ENCODE measurements at places on chromosomes 7 and 10. TPM values are rescaled to one million over a fixed set of nuclear protein-coding genes. Genes with fewer than 3 reads are reported as not detected.

Gene STOX1
- total RNA-seq: 15.7 TPM

Gene SLC13A1
- total RNA-seq: not detected

Gene CNNM1
- total RNA-seq: 6.5 TPM

Gene CADPS2
- 36.2 TPM for total RNA-seq

Gene TBX20
- total RNA-seq: not detected

Gene MOGAT3
- total RNA-seq: not detected

Gene SDK1
- 18.9 TPM for total RNA-seq

Gene JAZF1
- total RNA-seq: 58.6 TPM

Gene LIPJ
- 1.6 TPM for total RNA-seq

Gene ZKSCAN1
- 78.9 TPM for total RNA-seq

Gene NCF1
- total RNA-seq: 0.69 TPM

Gene GNG11
- total RNA-seq: 6.5 TPM

Gene PAX4
- total RNA-seq: not detected

Gene CDK14
- 137 TPM for total RNA-seq

Gene SP8
- total RNA-seq: 2.8 TPM

Gene AUTS2
- 82.1 TPM for total RNA-seq

Gene HOGA1
- 2.5 TPM for total RNA-seq

Gene MYOF
- 5.5 TPM for total RNA-seq

Gene GNGT1
- total RNA-seq: not detected

Gene CPXM2
- 4.8 TPM for total RNA-seq

Gene CYP2C19
- total RNA-seq: not detected

Gene LRRC17
- 33.2 TPM for total RNA-seq

Gene CRPPA
- 11.8 TPM for total RNA-seq

Gene HOXA7
- not detected for total RNA-seq

Gene FAM241B
- total RNA-seq: 33.4 TPM

Gene BICC1
- total RNA-seq: 5.8 TPM

Gene TUBB8
- total RNA-seq: not detected

Gene OR2A42
- total RNA-seq: under 0.01 TPM

Gene SPDYE16
- 0.23 TPM for total RNA-seq

Gene TMEM176B
- total RNA-seq: 5.8 TPM

Gene ABCB4
- 2.3 TPM for total RNA-seq

Gene CHST15
- 12.0 TPM for total RNA-seq

Gene NANOS1
- 15.7 TPM for total RNA-seq

Gene FAM25A
- total RNA-seq: not detected

Gene TCF7L2
- 84.0 TPM for total RNA-seq

Gene SLC16A9
- 16.1 TPM for total RNA-seq

Gene PDE1C
- total RNA-seq: 19.6 TPM

Gene CDHR1
- 5.3 TPM for total RNA-seq

Gene MKI67
- total RNA-seq: 6.0 TPM

Gene NPSR1
- 1.8 TPM for total RNA-seq

Gene MRLN
- total RNA-seq: 0.69 TPM

Gene SUN3
- total RNA-seq: 0.69 TPM

Gene RET
- total RNA-seq: 11.3 TPM

Gene RHOBTB1
- 24.7 TPM for total RNA-seq

Gene PPP3CB
- 156 TPM for total RNA-seq

Gene ENTPD1
- 16.6 TPM for total RNA-seq

Gene DLX6
- total RNA-seq: 13.4 TPM

Gene NUTM2D
- 7.8 TPM for total RNA-seq

Gene SSC4D
- 1.6 TPM for total RNA-seq

Gene IKZF1
- total RNA-seq: 3.7 TPM

Gene HHEX
- total RNA-seq: 2.8 TPM

Gene PTN
- 576 TPM for total RNA-seq

Gene TMEM229A
- total RNA-seq: 4.6 TPM

Gene PLAC9
- 1.4 TPM for total RNA-seq

Gene LIPM
- not detected for total RNA-seq

Gene CHAT
- 2.3 TPM for total RNA-seq

Gene HKDC1
- total RNA-seq: 2.1 TPM

Gene ZNF804B
- total RNA-seq: 8.3 TPM
